ENCODE measurements at places on chromosomes 3 and 15.

DNA sequence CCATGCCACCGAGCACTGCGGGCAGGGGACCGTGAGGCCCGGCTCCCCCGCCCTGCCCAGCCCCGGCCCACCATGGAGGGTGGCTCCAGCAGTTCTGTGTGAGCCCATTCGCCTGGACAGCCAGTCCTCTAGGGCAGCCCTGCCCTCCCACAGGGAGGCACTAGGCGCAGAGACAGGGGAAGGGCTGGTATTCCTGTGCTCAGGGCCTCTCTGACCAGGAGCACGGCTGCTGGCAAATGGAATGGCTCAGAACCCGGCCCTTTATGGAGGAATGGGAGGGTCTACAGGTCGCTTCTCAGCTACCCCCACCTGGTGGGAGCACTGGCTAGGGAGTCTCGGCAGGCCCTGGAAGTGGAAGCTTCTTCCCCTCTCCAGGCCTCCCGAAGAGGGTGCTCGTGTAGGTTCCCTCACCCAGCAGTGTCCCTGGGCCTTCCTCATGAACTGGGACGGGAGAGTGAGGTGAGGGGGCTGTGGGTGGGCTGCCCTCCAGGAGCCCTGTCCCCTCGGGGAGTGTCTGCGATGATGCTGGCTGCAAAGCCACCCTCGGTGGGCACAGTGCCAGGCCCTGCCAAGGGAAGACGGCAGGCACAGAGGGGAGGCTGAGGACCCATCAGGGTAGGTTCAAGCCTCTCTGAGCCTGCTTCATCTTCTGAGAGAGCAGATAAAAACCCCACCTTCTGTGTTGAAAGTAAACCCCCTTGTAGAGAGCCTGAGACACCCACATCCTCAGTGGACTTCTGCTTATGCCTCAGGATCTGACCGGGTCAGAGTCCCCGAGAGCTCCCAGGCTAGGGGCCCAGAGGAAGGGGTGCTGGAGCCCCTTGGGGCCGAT lies 1.5 kb downstream of the MELTF start:
- DNase-seq, result no peak

DNA sequence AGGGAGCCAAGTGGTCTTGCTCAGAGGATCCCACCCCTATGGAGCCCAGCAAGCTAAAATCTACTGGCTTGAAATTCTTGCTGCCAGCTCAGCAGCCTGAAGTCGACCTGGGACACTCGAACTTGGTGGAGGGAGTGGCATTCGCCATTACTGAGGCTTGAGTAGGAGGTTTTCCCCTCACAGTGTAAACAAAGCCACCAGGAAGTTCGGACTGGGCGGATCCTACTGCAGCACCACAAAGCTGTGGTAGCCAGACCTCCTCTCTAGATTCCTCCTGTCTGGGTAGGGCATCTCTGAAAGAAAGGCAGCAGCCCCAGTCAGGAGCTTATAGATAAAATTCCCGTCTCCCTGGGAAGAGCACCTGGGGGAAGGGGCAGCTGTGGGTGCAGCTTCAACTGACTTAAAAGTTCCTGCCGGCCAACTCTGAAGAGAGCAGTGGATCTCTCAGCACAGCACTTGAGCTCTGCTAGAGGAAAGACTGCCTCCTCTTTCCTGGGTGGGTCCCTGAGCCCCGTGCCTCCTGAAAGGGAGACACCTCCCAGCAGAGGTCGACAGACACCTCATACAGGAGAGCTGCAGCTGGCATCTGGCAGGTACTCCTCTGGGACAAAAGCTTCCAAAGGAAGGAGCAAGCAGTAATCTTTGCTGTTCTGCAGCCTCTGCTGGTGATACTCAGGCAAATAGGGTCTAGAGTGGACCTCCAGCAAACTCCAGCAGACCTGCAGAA lies 576.3 kb upstream of the NECTIN3 start:
- peak; percentile 3 for DNase-seq

DNA sequence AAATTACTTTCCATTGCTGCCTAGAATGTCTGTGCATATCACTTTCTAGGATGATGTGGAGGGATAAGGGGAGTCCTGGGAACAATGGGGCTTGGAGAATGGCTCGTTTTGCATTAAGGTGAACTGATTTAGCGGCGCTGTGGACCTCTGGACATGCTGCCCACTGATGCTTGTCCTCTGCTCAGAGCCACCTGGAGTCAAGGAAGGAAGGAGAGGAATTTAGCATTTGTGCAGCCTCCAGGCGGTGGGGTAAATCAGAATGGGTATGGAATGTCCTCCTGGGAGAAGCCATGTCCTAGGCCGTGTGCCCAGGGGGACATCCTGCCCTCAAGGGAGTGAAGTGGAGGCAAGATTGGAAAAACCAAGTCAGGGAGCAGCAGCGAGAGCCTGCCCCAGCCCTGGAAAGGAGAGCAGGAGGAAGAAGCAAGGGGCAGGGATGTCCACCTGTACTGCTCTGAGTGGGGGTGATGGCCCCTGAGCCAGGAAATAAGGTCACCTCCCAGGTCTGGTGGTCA lies 37.8 kb downstream of the KY start:
- DNase-seq, result no peak

GRCh38 chr3:174700736-174701135 lies 158.4 kb upstream of the NAALADL2 start:
- DNase-seq, result no peak
